T-helper 1 cell (primary cell): ENCODE measurements at places on chromosomes 6 and 20.

- DNase-seq = no peak
Measured at GRCh38 chr6:138246650-138247440, 28.6 kb upstream of the PBOV1 start.

- no peak for DNase-seq
Measured at GRCh38 chr6:37793067-37793466, 26.5 kb upstream of the ZFAND3 start.

GRCh38 chr6:139801571-139802321 lies 427.3 kb upstream of the CITED2 start:
- DNase-seq = no peak

- DNase-seq = no peak
Measured at GRCh38 chr6:10415617-10416480, 975 bp upstream of the TFAP2A start.

- no peak for DNase-seq
Measured at GRCh38 chr6:150667977-150668716, 68.5 kb downstream of the PLEKHG1 start.
